ENCODE measurements at places on chromosomes 13 and 19. TPM values are rescaled to one million over a fixed set of nuclear protein-coding genes. Genes with fewer than 3 reads are reported as not detected.

DNA sequence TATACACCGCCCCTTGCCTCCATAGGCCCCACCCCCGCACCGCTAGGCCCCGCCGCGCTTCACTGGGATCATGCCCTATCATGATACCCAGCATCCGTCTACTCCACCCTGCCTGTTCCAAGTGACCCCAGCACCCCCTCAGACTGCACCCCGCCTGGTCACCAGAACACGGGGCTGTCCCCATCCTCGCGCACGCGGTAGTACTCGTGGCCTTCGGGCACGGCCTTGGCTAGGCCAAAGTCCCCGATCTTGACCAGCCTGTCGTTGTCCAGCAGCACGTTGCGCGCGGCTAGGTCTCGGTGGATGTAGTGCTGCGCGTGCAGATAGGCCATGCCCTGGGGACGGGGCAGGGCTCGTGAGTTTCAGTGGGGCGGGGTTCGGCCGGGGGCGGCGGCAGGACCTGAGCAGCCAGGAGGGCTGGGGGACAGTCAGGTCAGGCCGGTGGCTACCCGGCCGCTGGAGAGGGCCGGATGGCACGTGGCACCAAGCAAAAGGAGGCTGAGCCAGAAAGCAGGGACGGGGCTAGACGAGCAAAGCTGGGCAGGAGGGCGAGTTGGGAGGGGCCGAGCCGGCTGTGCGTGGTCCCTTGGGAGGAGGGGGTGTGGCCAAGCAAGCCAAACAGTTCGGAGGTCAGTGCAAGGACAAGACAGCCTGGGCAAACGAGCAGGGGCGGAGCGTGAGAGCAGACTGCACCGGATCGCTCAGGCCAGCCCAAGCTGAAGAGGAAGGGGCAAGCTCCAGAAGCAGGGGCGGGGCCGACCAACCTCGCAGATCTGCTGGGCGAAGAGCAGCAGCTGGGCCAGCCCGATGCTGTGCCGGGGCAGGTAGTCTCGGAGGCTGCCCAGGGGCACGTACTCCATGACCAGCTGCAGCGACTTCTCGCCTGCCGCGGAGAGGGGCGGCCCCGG is 13.6 kb upstream of the ICAM3 start:
- no peak for DNase-seq

DNA sequence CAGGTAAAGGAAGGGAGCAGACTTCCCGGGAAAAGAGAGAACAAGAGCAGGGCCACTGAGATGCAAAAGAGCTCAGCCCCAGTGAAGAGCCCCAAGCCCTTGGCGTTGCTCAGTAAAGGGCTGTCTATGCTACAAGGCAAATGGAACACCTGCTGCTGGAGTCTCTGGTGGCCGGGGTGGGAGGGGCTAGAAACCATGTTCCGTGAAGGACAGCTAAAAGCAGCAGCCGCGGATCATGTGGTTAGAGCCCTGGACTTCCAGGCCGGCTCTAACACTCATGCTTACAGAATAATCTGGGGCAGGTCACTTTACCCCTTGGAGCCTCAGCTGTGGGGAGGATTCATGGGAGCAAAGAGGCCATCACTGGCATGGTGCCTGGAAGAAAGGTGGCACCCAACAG is 17.8 kb downstream of the POU2F2 start:
- no peak for DNase-seq

DNA sequence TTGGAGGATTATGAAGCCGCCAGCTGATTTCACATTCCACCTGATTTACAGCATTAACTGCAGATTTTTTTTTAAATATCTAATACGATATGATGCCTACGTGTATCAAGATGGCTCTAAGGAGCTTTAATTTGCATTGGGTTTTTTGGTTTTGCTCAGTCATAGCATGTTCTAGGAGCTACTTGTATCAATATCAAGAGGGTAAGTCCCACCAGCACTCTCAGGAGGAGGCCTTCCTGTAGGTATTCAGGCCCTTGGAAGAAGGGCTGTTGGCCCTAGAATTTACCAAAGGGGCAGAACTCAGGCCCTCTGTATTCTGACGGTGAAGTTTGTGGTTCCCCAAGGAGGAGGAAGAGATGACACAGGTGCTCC is 97.2 kb upstream of the IPO5 start:
- DNase-seq, result no peak

DNA sequence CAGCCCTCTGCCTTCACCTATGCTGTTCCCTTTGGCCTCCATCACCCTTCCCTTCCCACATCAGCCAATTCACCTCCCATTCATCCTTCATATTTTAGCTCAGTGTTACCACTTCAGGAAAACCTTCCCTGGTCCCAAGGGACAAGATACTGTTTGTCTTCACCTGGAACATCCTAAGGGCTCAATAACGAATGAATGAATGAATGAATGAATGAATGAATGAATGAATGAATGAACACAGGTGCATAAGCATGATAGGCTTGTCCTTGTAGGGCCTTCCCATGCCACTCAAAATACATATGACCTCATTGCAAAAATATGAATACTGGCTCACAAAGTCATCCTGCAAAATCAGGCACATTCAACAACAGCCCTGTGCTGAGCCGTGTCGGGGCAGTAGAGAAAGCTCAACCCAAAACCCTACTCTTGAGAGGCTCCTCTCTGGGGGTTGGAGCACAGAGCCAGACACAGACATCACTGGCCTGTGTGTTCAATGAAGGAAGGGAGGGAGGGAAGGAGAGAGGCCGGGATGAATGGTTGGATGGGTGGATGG is 33.7 kb upstream of the TPM4 start:
- DNase-seq, result no peak

- DNase-seq, result no peak
Measured at GRCh38 chr19:32172566-32173160, 172.7 kb upstream of the ZNF507 start.

The CDC42EP5 gene
- total RNA-seq, result 5.5 TPM

The IL12RB1 gene
- total RNA-seq, result not detected

Measured in mammary epithelial cell (primary cell).